ENCODE measurements at places on chromosomes 5 and 9.

GRCh38 chr5:17302106-17302505 is 84.7 kb downstream of the BASP1 start:
- DNase-seq: no peak

GRCh38 chr9:32705059-32705458 is 69.6 kb upstream of the TAF1L start:
- no peak for DNase-seq

- no peak for DNase-seq
Observed at GRCh38 chr5:927172-928015, 34.7 kb downstream of the TRIP13 start.

DNA sequence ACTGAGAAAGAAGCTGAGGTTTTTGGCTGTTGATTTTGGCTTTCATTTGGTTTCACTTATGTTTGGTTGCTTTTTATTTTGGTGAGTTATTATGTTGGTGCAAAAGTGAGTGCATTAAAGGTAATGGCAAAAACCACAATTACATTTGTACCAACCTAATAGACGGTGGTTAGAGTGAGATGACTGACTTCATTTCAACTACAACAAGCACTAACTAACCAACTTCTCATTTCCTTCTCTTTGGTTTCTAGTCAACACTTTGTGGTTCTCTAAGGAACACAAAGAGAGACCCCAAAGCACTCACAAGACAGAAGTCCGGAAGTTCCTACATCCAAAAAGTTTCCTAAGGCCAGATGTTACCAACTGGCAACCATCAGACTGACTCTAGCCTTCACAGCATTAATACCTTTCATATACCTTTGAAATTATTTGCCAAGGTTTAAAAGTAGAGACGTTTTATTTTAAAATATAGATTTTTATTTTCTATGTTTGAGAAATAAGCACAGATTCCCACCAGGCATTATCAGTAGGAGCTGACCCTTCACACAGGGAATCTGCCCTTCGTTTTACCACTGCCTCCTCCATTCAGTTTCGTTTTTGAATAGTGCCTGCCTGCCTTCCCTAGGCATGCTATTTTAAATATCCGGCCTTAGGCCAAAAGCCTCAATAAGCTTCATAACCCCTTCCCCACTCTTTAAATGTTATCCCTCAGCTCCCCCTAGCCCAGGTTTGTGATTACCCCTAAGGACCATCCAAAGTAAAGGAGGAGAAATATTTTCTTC is 301.1 kb upstream of the PTGER4 start:
- no peak for DNase-seq

Measured in activated naive CD4-positive, alpha-beta T cell treated with anti-CD3 and anti-CD28 coated beads, Interleukin-2, amount 50 U/mL, for 72 hours (primary cell).